NCI-H510A treated with DMSO at 0.1 percent for 48 hours (cell line): ENCODE measurements at places on chromosomes 6 and 20.

DNA sequence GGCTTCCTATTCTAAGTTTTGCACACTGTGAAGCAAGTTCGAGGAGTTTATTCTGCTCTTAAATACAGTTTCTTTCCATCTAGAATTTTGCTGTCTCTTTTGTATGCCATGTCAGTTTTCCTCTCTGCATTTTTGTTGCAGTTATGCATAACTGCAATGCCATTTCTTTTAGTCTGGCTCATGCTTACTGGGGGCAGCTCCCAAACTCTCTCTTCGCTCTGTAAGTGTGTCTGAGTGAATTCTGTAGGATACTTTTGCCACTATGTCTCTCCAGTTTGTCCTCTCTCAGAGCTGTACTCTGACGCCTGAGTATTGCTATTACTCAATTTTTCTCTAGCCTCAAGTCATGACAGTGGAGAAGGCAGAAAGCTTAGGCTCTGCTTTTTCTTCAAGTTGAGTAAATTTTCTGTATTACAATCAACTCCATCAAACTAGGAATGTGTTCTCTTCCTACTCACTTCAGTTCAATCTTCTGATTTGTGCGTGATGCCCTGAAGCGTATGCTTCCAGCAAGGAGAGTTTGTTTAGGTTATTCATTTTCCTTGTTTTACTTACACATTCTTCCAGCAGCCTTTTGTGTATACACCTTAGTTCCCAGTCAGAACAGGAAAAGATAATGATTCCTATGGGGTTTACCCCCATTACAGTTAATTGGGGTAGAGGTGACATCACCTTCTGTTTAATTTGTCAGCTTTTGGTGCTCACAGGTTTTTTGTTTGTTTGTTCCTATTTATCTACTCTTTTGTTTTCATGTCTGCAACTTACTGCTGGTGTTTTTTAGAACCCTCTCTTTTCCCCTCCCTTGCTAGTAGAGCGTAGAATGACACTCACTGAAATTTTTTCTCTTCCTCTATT is 430.9 kb downstream of the BCKDHB start:
- DNase-seq: no peak

- no peak for DNase-seq
Observed at GRCh38 chr6:136784910-136785746, 7.1 kb downstream of the MAP3K5 start.

DNA sequence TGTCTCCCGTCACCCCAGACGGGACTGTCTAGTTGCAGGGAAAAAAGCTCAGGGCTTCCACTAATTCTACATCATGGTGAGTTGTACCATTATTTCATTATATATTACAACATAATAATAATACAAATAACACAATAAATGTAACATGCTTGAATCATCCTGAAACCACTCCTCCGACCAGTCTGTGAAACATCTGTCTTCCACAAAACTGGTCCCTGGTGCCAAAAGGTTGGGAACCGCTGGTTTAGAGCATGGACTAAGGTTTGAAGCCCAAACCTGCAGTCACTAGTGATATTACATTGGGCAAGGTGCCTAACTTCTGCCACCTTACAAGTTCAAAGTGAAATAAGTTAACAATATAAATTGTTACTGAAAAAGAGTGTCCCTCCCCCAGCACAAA is 175.7 kb downstream of the PDE10A start:
- DNase-seq: no peak

GRCh38 chr6:165184192-165184979 is 125.0 kb downstream of the C6orf118 start:
- no peak for DNase-seq

DNA sequence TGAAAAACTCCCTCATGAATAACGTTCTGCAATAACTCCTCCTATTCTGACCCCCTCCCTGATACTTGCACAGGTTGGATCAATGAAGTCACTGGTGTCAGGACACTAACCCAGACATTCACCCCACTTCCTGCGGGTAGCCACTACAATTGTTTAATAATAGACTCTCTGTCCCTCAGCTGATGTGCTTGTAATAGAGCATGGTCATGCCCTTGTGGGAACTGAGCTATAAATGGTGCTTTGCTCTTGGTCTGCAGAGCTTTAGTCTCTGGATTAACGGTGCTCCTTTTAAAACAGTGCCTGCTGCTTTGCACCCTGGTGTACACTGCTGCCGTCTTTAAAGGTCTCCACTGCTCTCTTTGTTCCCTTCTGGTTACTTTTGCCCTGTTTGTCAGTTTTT is 127.3 kb downstream of the BACH2 start:
- no peak for DNase-seq

DNA sequence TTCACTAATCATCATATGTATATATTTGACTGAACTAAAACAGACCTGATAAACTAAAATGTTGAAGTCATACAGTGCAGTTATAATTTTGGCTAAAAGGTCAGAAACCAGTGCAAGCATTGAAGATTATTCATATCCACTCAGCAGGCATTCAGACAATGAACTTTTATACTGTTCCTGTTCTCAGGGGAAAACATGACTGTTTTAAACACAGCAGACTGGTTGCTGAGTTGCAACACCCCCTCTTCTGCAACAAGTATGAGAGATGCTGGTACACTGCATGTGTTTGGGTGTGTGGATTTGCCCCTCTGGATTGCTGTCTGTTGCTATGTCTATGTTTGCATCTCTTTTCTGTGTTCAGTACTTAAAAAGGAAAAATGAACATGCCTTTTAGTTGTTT is 206.8 kb downstream of the EYA4 start:
- DNase-seq: no peak

GRCh38 chr6:27295301-27296079 is 16.6 kb downstream of the POM121L2 start:
- DNase-seq: no peak

GRCh38 chr6:37631295-37631694 is 66.4 kb downstream of the MDGA1 start:
- peak; percentile 79 for DNase-seq

GRCh38 chr6:12152023-12152970 is 137.9 kb upstream of the EDN1 start:
- DNase-seq: no peak

- no peak for DNase-seq
Observed at GRCh38 chr6:15961635-15962448, 167.0 kb upstream of the MYLIP start.

- no peak for DNase-seq
Observed at GRCh38 chr6:70304616-70305015, 1.7 kb upstream of the COL9A1 start.

DNA sequence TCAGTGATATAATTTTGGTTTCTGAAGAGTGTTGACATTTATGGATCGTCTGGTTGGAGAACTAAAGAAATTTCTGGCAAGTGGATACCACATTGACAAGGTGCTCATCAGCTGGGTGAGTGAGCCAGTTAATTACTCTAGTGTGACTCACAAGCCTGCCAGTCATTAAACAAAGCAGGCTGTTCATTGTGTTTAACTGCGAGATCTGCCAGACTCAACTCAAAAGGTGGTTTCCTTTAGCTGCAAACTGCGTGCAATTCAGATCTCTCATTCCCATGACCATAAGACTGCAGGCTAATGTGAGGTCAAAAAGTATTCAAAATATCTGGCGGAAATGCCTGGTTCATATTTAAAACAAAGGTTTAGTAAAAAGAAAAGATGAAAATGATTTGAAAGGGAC is 32.5 kb upstream of the IYD start:
- DNase-seq: no peak
